ENCODE measurements at places on chromosomes 16 and 17.

DNA sequence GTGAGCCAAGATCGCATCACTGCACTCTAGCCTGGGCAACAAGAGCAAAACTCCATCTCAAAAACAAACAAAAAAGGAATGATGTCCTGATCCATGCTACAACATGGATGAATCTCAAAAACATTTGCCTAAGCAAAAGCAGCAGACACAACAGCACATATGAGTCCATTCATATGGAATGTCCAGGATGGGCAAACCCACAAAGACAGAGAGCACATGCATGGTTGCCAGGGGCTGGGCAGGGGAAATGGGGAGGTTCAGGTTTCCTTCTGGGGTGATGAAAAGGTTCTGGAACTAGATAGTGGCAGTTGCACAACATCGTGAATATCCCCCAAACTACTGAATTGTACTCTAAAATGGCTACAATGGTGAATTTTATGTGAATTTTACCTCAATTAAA is 35.3 kb upstream of the RAI1 start:
- DNase-seq: no peak

DNA sequence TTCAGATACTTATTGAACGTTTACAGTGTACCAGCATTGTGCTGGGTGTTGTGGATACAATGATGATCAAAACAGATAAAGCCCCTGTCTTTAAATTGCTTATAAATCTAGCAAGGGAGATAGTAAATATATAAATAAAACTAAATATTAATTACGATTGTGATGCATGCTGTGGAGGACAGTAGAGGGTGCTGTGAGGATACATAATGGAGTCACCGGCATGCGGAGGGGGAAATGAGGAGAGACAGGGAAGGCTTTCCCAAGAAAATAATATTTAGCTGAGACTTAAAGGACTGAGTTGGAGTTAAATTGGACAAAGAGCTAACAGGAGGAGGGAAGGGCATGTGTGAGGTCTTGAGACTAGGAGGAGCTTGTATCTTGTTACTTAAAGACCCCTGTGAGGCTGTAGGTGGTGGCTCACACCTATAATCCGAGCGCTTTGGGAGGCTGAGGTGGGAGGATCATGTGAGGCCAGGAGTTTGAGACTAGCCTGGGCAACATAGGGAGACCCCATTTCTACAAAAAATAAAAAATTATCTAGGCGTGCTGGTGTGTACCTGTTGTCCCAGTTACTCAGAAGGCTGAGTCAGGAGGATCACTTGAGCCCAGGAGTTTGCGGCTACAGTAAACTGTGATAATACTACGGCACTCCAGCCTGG is 2.4 kb downstream of the DHRS7B start:
- no peak for DNase-seq

DNA sequence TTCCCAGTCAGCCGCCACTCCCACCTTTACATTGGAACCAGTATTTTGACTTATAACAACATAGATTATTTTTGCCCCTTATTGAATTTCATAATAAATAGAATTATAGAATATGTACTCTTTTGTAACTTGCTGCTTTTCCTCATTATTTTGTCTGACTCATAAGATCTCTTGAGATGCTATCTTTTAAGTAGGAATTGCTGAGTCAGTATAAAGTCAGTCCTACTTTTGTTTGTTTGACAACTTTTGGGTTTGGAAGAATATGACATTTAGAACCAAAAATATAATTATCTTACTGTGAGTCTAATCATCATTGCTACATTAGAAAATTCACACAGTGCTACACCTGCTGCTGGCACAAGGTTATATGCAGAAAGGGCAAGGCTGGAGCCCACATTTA is 69.7 kb downstream of the STXBP4 start:
- no peak for DNase-seq

DNA sequence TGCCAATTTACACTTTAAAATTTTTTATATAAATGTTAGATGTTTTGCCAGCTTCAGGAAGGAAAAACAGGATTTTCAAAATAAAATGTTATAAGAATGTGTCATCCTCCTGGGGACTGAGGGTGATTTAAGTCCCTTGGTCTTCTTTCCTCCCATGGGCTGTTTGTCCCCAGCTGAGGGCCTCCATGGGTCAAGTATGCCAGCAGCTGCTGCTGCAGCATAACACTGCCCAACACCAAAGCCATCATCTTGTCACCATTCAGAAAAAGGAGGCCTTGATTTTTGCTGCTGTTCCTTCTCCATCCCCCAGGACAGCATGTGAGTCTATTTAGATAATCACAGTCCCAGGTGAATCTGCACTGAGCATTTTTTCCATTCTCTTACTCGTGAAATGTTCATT is 188.5 kb downstream of the LGALS9B start:
- no peak for DNase-seq

GRCh38 chr16:12679660-12680272 is 123.9 kb downstream of the CPPED1 start:
- DNase-seq: no peak
